ENCODE measurements at places on chromosomes 3 and 15. TPM values are rescaled to one million over a fixed set of nuclear protein-coding genes. Genes with fewer than 3 reads are reported as not detected.

DNA sequence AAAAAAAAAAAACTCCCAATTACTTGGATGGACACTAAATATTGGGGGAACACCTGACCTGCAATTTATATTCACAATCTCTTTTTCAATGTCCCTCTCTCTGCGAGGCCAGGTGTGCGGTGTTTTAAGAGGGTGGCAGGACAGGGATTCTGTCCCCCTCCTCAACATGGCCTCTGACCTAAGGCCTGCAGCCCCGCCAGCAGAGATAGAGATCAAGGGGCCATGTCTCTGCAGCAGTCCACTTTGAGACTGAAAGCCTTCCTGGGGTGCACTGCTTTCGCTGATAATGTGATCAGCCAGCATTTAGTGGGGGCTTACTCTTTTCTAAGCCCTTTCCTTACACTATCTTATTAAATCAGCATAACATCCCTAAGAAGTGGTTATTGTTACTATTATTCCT lies 419.9 kb downstream of the OCA2 start:
- DNase-seq, result no peak
- no peak overlapping the region for H3K4me3 ChIP-seq
- no peaks in the 10 kb centered on the region for H3K4me1 ChIP-seq
- no peak overlapping the region for H3K27ac ChIP-seq
- no peaks in the 10 kb centered on the region for H3K36me3 ChIP-seq

GRCh38 chr3:187101184-187102072 lies 37.9 kb downstream of the RPL39L start:
- peak overlapping the region; percentile 32 for H3K4me3 ChIP-seq
- H3K27ac ChIP-seq, result peak overlapping the region; percentile 74
- DNase-seq, result peak; percentile 70
- peaks cover 18% of the 10 kb centered on the region for H3K36me3 ChIP-seq
- no peaks in the 10 kb centered on the region for H3K27me3 ChIP-seq

DNA sequence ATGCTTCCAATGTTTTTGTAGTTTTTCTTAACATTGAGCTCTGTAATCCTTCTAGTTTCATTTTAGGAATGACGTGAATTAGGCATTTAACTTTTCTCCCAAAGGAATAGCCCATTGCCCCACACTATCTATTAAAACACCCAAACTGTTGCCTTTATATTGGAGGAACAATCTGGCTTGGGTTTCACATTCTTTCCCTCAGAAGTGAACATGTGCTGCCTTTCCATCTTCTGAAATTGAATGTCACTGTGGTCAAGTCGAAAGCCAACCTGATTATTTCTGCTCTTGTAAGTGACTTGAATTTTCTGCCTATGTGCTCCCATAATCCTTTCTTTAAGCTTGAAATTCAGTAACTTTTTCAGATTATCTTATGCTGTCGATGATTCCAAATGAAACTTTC lies 214.5 kb downstream of the SLC9A9 start:
- no peak overlapping the region for H3K4me3 ChIP-seq
- no peaks in the 10 kb centered on the region for H3K27me3 ChIP-seq
- no peaks in the 10 kb centered on the region for H3K4me1 ChIP-seq
- DNase-seq, result no peak

DNA sequence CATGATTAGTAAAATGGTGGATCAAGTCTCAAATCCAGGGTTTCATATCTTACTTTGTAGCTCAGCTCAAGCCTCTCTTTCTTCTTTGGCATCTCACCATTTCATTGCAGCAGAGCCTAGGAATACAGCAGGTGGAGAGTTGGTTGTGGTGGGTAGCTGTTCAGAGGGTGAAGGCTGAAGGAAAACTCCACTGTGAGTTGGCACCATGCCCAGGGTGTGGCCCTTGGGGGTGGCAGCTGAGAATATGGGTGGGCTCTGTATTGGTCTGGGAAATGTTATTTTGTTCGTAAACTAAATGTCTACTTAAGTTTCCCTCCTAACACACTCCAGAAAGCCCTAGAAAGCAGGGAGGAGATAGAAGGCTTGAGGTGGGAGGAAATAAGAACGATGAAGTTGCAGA lies 1.7 kb upstream of the MAP1A start:
- no peak overlapping the region for H3K4me3 ChIP-seq
- peaks cover 5% of the 10 kb centered on the region for H3K36me3 ChIP-seq
- no peak overlapping the region for H3K27ac ChIP-seq
- peaks cover 42% of the 10 kb centered on the region for H3K27me3 ChIP-seq
- H3K4me1 ChIP-seq, result peaks cover 72% of the 10 kb centered on the region

GRCh38 chr15:55289011-55289745 lies 435 bp downstream of the RAB27A start:
- no peaks in the 10 kb centered on the region for H3K27me3 ChIP-seq
- H3K4me1 ChIP-seq, result peaks cover 47% of the 10 kb centered on the region
- H3K27ac ChIP-seq, result peak overlapping the region; percentile 86

GRCh38 chr3:8895829-8896228 lies 67.4 kb downstream of the RAD18 start:
- no peaks in the 10 kb centered on the region for H3K4me1 ChIP-seq
- H3K27ac ChIP-seq, result no peak overlapping the region
- no peak overlapping the region for H3K4me3 ChIP-seq
- no peak for DNase-seq
- H3K36me3 ChIP-seq, result peaks cover 23% of the 10 kb centered on the region

- no peaks in the 10 kb centered on the region for H3K36me3 ChIP-seq
- no peaks in the 10 kb centered on the region for H3K4me1 ChIP-seq
- no peak for DNase-seq
- H3K27me3 ChIP-seq, result no peaks in the 10 kb centered on the region
Measured at GRCh38 chr15:81723701-81724100, 322.1 kb downstream of the MEX3B start.

DNA sequence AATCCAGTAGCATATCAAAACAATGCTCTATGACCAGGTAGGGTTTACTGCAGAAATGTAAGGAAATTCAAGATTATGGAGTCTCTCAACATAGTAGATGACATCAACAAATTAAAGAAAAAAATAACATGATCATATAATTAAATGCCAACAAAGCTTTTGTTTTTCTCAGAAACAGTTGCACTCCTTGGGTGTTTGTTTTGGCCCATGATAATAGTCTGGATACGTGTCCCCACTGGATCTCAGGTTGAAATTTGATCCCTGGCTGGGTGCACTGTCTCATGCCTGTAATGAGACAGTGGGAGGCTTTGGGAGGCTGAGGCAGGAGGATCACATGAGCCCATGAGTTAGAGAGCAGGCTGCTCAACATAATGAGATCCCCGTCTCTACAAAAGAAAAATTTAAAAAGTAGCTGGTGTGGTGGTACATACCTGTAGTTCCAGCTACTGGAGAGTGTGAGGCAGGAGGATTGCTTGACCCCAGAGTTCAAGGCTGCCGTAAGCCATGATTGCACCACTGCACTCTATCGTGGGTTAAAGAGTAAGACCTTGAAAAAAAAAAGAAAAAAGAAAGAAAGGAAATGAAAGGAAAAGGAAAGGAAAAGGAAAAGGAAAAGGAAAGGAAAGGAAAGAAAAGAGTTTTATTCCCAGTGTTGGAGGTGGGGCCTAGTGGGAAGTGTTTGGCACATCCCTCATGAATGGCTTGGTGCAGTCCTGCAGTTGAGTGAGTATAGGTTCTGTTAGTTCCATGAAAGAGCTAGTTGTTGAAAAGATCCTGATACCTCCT lies 53.3 kb upstream of the FOXB1 start:
- peaks cover 7% of the 10 kb centered on the region for H3K36me3 ChIP-seq
- H3K27ac ChIP-seq, result no peak overlapping the region
- H3K4me1 ChIP-seq, result peaks cover 18% of the 10 kb centered on the region
- DNase-seq, result no peak
- H3K4me3 ChIP-seq, result no peak overlapping the region

DNA sequence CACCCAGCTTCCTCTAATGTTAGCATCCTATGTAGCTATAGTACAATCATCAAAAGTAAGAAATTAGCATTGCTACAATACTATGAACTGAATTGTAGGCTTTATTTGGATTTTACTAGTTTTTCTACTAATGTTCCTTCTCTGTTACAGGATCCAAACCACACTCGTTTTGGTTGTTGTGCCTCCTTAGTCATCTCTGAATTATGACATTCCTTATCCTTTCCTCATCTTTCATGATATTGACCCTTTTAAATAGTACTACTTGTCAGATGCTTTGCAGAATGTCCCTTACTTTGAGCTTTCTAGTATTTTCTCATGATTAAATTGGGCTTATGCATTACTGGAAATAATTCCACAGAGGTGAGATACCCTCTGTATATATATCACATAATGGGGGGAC lies 265.4 kb downstream of the VPS13C start:
- H3K4me3 ChIP-seq, result no peak overlapping the region
- DNase-seq, result no peak
- H3K27ac ChIP-seq, result no peak overlapping the region
- peaks cover 21% of the 10 kb centered on the region for H3K27me3 ChIP-seq

GRCh38 chr3:160960568-160960967 lies 144.6 kb downstream of the B3GALNT1 start:
- no peaks in the 10 kb centered on the region for H3K4me1 ChIP-seq
- H3K27me3 ChIP-seq, result peaks cover 2% of the 10 kb centered on the region
- H3K4me3 ChIP-seq, result no peak overlapping the region
- no peaks in the 10 kb centered on the region for H3K36me3 ChIP-seq

DNA sequence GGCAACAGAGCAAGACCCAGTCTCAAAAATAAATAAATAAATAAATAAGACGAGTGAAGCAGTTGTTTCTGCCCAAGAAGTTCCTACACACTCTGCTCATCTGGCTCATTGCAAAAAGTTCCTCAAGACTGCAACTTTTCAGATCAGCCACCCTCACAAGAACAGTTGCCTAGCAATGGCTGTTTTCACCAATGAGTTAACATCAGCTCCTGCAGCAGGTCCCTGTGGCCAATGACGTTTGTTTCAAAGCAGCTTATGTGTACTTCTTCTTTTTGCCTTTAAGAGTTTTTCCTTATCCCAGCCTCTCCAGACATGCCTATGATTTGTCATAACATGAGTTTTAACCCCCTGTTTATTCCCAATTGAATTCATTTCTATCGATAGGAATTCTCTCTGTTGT lies 118.4 kb upstream of the SPRED1 start:
- DNase-seq, result no peak
- peaks cover 23% of the 10 kb centered on the region for H3K27me3 ChIP-seq
- H3K4me3 ChIP-seq, result no peak overlapping the region
- H3K27ac ChIP-seq, result no peak overlapping the region
- H3K4me1 ChIP-seq, result peaks cover 9% of the 10 kb centered on the region
- no peaks in the 10 kb centered on the region for H3K36me3 ChIP-seq

- H3K4me1 ChIP-seq, result peaks cover 11% of the 10 kb centered on the region
- no peaks in the 10 kb centered on the region for H3K36me3 ChIP-seq
Measured at GRCh38 chr3:139934613-139935015, 371 bp upstream of the CLSTN2 start.

DNA sequence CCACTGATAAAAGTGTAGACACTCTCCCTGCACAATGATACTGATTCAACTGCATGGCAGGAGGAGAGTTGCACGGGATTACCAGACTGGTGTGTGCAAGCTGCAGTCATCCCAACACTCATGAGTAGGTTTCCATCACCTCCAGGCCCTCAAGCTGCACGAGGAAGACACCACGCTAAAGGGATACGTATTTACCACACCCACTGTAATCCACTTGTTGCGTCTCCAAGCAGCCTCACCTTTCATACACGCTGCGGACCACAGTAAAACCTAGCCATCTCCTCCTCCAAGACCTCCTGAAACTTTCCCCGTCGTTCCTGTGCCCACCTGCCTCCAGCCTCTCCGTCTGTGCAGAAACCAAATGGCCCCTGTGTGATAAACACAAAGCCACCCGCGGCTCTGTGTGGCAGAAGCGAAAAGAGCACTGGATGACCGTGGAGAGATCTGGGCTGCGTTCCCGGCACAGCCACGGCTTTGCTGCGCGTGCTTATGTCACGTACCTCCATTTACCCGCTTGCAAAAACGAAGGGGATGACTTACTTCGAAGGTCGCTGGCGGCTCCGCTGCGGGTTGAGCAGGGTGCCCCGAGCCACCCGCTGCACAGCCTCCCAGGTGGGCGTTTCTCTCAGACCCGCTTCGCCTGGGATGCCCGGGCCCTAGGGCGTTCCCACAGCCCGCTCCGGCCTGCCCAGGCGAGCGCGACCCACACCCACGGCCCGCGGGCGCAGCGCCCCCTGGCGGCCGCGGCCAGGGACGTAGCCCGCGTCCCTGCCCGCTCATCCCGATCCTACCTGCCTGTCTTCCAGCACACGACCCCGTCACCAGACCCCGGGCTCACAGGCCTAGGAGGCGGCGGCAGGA lies 643 bp downstream of the ABCC5 start:
- peaks cover 13% of the 10 kb centered on the region for H3K27me3 ChIP-seq
- H3K4me1 ChIP-seq, result peaks cover 28% of the 10 kb centered on the region
- H3K4me3 ChIP-seq, result peak overlapping the region; percentile 98
- peaks cover 6% of the 10 kb centered on the region for H3K36me3 ChIP-seq
- DNase-seq, result peak; percentile 22

DNA sequence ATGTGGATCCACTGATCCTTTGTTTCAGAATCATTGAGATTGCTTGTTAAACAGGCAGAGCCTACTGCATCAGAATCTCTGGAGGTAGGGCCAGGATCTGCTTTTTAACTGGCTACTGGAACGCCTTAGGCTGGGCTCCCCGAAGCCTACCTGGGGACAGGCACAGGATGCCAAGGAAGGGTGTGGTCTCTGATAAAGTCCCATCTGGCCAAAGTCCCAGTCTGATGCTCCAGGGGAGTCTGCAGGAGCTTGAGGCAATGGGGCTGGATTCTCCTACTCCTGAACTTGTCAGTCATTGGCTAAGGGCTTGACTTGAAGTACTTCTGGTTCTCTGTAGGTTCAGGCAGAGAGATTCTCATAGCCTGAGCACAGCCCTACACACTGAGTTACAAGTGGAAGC lies 22.4 kb upstream of the CCK start:
- peaks cover 3% of the 10 kb centered on the region for H3K4me1 ChIP-seq
- peaks cover 2% of the 10 kb centered on the region for H3K27me3 ChIP-seq
- no peak overlapping the region for H3K27ac ChIP-seq
- DNase-seq, result no peak

DNA sequence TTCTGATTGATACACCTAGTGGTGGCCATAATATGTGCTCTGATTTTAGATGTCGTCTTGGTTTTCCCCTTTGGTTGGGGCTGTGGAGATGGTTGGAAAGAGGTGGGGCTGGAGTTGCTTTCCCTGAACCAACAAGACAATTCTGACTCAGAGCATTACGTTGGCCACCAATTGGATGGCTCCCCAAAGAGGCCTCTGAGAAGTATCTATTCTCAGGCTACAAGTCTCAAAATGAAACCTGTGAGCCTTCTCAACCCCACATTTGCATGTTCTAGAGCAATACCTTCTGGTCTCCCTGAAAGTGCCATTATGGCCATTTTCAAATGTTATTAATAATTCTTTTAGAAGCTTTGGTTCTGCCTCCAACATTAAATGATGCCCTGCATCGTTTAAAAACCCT lies 188.4 kb upstream of the WNT5A start:
- no peaks in the 10 kb centered on the region for H3K4me1 ChIP-seq
- no peak overlapping the region for H3K27ac ChIP-seq
- no peak for DNase-seq
- H3K36me3 ChIP-seq, result no peaks in the 10 kb centered on the region
- H3K4me3 ChIP-seq, result no peak overlapping the region
- H3K27me3 ChIP-seq, result no peaks in the 10 kb centered on the region

Gene SCAANT1
- total RNA-seq, result not detected

Gene REC114
- total RNA-seq, result not detected

Gene TMEM212
- not detected for total RNA-seq
